ENCODE measurements at places on chromosomes 5 and 9.

DNA sequence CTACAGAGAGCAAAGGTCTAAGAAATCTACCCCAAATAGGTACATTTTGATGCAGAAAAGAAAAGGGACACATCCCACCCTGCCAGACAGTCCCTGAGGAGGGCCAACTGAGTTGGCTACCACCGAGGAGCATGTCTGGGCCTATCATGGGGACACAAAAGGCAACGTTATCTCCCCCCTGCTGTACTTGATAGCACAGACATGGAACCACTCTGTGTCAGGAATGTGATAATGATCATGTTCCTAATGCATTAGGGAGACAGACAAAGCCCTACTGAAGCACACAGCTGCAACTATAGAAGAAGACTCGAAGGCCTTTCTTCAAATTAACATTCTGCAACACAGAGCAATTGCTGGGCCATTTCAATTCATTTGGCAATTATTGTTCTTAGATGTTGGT is 84.5 kb downstream of the ENC1 start:
- H3K27me3 ChIP-seq, result no peaks in the 10 kb centered on the region
- no peaks in the 10 kb centered on the region for H3K4me1 ChIP-seq
- H3K27ac ChIP-seq, result no peak overlapping the region
- no peak for DNase-seq
- no peak overlapping the region for H3K4me3 ChIP-seq

GRCh38 chr5:133902511-133903118 is 65.8 kb downstream of the C5orf15 start:
- H3K4me3 ChIP-seq, result no peak overlapping the region
- H3K36me3 ChIP-seq, result no peaks in the 10 kb centered on the region
- H3K27me3 ChIP-seq, result no peaks in the 10 kb centered on the region
- H3K27ac ChIP-seq, result no peak overlapping the region

GRCh38 chr5:32686799-32687498 is 24.2 kb upstream of the NPR3 start:
- no peak overlapping the region for H3K27ac ChIP-seq
- H3K36me3 ChIP-seq, result no peaks in the 10 kb centered on the region
- H3K27me3 ChIP-seq, result no peaks in the 10 kb centered on the region

DNA sequence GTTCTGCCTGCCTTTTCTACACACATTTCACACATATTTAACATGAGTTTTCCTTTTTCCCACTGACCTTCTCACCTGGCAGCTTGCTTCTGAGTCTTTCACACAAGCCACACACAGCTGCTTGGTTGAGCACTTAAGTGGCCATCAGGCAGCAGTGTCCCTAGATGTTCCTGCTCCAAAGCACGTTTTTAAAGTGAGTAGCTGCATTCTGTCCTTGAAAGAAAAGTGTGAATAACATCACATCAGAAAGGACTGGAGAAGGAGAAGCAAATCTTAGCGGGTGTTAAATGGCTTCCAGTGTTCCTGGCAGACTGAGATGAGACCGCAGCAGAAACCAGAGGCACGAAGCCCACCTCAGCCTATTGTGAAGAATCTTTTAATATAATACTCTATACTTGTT is 209.2 kb upstream of the IRX4 start:
- no peaks in the 10 kb centered on the region for H3K4me1 ChIP-seq
- no peak overlapping the region for H3K4me3 ChIP-seq
- no peak for DNase-seq
- no peaks in the 10 kb centered on the region for H3K27me3 ChIP-seq

GRCh38 chr9:9054354-9054992 is 1254.9 kb upstream of the DMAC1 start:
- no peak for DNase-seq
- H3K27me3 ChIP-seq, result no peaks in the 10 kb centered on the region
- H3K4me1 ChIP-seq, result no peaks in the 10 kb centered on the region
- no peak overlapping the region for H3K4me3 ChIP-seq

- H3K36me3 ChIP-seq, result no peaks in the 10 kb centered on the region
- no peak overlapping the region for H3K4me3 ChIP-seq
- H3K27ac ChIP-seq, result no peak overlapping the region
- H3K4me1 ChIP-seq, result no peaks in the 10 kb centered on the region
- H3K27me3 ChIP-seq, result no peaks in the 10 kb centered on the region
These were observed 80.5 kb downstream of the IRX2 start for GRCh38 chr5:2670940-2671339.

DNA sequence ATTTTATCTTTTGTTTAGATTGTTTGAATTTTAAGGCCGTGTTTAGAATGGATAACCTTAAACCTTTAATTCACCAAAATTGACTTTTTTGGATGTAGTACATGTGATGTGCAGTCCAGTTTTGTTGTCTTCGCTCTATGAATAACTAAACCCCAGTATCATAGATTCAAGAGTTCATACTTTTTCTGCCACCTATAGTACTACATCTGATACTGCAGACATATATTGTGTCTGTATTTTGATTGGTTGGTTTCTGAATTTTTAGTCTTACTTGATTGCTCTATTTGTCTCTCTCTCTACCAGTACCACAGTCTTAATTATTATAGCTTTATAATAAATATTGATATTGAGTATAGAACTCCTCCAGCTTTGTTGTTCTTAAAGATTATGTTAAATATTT is 58.1 kb downstream of the PPIP5K2 start:
- DNase-seq, result no peak
- H3K27me3 ChIP-seq, result no peaks in the 10 kb centered on the region
- H3K4me1 ChIP-seq, result no peaks in the 10 kb centered on the region
- H3K27ac ChIP-seq, result no peak overlapping the region
- H3K4me3 ChIP-seq, result no peak overlapping the region
- H3K36me3 ChIP-seq, result peaks cover 89% of the 10 kb centered on the region

DNA sequence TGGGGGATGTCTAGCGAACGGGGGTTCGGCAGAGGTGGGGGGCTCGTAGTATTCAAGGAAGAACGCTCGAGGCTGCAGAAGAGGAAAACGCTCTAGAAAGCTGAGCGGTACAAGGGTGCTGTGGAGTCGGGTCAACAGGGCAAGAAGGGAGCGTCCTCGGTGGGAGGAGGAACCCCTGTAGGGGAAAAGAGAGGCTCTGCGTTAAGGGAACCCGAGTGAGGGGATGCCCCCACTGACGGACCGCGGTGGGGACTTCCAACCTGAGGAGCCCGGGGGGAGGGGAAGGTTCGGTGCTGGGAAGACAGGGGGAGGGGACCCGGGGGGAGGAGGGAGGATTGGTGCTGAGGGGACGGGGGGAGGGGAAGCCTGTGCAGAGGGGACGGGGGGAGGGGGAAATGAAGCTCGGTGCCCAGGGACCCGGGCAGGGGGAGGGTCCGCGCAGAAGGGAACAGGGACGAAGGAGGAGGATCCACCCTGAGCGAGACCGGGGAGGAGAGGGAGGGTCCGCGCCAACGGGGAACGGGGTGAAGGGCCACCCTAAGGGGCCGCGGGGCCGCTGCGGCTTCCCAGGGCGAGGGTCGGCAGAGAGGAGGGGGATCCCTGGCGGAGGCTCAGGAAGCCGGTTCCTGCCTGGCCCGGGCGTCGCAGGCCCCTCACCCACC is 621 bp downstream of the NR6A1 start:
- peaks cover 43% of the 10 kb centered on the region for H3K27me3 ChIP-seq
- DNase-seq, result no peak
- H3K36me3 ChIP-seq, result no peaks in the 10 kb centered on the region

DNA sequence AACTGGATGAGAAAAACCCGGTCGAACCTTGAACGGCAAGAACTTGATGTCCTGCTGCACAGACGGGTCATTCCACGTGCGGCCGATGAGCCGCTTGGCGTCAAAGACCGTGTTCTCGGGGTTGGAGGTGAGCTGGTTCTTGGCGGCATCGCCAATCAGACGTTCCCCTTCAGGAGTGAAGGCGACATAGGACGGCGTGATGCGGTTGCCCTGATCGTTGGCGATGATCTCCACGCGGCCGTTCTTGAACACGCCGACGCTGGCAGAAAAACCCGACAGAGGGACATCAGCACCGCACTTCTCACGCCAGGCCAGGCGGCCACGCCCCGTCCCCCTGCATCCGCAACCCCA is 519 bp downstream of the HSPA5 start:
- no peaks in the 10 kb centered on the region for H3K27me3 ChIP-seq
- peaks cover 47% of the 10 kb centered on the region for H3K36me3 ChIP-seq
- H3K4me3 ChIP-seq, result peak overlapping the region; percentile 83
- no peak for DNase-seq
- peak overlapping the region; percentile 95 for H3K27ac ChIP-seq

DNA sequence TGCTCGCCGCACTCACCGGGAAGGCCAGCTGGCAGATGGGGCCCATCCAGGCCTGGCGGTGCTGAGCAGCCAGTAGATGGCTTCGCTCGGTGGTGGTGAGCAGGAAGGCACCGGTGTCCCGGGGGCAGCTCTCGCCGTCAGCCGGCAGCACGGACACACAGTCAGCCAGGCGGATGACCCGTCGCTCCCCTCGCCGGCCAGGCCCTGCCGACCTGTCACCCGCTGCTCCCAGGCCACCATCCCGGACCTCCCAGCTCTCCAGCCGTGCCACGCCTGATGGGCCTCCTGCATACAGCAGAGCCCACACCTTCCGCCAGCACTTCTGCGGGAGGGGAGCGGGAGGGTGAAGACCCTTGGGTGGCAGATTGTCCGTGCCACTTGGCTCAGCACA is 1.4 kb downstream of the DOK3 start:
- H3K4me1 ChIP-seq, result no peaks in the 10 kb centered on the region
- H3K27ac ChIP-seq, result peak overlapping the region; percentile 87
- H3K27me3 ChIP-seq, result no peaks in the 10 kb centered on the region
- H3K36me3 ChIP-seq, result peaks cover 29% of the 10 kb centered on the region

GRCh38 chr5:17326600-17327037 is 109.2 kb downstream of the BASP1 start:
- H3K36me3 ChIP-seq, result no peaks in the 10 kb centered on the region
- DNase-seq, result no peak
- H3K4me1 ChIP-seq, result no peaks in the 10 kb centered on the region
- H3K4me3 ChIP-seq, result no peak overlapping the region
- no peaks in the 10 kb centered on the region for H3K27me3 ChIP-seq

GRCh38 chr9:98262056-98262455 is 6.6 kb upstream of the TBC1D2 start:
- H3K27me3 ChIP-seq, result no peaks in the 10 kb centered on the region
- H3K4me1 ChIP-seq, result no peaks in the 10 kb centered on the region
- H3K27ac ChIP-seq, result no peak overlapping the region
- H3K36me3 ChIP-seq, result no peaks in the 10 kb centered on the region
- no peak for DNase-seq

GRCh38 chr9:636931-637591 is 204.4 kb upstream of the DMRT1 start:
- no peaks in the 10 kb centered on the region for H3K27me3 ChIP-seq
- no peaks in the 10 kb centered on the region for H3K4me1 ChIP-seq
- H3K36me3 ChIP-seq, result no peaks in the 10 kb centered on the region

DNA sequence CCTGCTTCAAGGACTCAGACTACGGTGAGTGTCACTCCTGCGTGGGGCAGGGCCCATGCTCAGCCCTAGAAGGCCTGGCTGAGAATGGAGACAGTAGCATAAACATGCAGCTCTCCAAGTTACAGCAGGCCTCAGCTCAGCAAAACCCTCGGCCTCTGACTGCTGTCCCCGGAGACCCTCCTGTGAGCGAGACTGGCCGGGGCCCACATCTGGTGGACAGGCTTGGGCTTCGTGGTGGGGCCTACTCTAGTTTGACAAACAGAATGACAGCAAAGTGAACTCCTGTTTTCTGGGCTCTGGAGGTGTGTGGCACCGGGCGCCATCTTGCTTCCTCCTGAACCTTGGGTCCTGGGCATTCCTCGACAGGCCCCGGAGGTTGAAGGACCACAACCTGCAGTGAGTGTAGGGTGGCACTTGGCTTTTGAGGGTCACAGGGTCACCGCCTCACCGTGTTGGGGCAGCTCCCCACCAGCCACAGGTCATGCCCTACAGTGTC is 97.5 kb downstream of the PHF2 start:
- no peaks in the 10 kb centered on the region for H3K4me1 ChIP-seq
- H3K36me3 ChIP-seq, result peaks cover 43% of the 10 kb centered on the region
- DNase-seq, result peak; percentile 54

- no peak for DNase-seq
- peaks cover 74% of the 10 kb centered on the region for H3K4me1 ChIP-seq
- H3K27ac ChIP-seq, result peak overlapping the region; percentile 87
- H3K27me3 ChIP-seq, result no peaks in the 10 kb centered on the region
These were observed 34.4 kb downstream of the ERGIC1 start for GRCh38 chr5:172868436-172868923.

DNA sequence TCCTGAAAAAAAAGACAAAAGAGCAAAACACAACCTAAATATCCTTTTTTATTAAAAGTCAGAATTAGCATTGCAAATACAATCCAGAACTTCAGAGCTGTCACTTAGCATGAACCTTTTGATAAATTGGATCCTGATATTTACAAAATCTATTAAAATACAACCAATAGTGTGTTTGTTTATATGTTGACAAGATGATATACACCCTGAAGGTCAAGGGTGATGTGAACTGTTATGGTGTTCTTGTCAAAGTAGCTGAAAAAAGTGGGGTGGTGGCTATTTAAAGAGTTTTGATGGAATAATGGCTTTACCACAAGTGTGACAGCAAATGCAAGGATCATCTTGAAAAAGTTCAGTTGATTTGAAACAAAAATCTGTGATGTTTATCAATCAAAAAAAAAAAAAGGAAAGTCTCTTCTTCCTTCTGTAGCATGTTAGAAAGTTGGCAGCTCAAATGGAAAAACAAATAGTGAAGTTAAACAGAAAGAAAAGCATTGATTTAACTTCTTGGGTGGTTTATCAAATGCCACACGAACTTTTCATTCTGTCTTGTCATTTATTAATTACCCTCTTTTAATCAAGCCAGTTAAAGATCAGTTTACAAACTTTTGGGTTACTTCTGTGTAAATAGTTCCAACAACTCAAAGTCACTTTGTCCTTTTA is 44.5 kb downstream of the PRDM6 start:
- no peak for DNase-seq
- no peaks in the 10 kb centered on the region for H3K27me3 ChIP-seq
- H3K27ac ChIP-seq, result no peak overlapping the region
- H3K4me3 ChIP-seq, result no peak overlapping the region

DNA sequence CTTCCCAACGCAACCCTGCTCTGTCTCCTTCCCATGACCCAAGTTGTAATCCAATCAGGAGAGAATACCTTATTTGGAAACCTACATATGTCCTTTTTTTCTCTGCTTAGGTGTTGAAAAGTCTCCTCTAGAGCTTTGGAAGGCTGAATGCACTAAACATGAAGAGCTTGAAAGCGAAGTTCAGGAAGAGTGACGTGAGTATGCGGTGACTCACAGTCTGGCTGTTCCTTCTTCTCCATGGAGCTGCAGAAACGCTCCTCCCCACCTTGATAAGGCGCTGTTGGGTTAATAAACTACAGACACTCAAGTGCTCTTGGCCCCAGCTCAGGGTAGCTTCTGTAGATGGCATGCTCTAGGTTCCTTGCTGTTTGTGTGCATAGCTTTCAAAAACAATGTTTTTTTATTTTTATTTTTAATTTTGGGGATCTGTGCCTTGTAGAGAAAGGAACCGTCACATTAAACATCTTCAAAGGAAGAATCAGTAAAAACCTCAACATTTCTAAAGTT is 30.7 kb downstream of the RAI14 start:
- peak overlapping the region; percentile 67 for H3K27ac ChIP-seq
- DNase-seq, result peak; percentile 75
- H3K27me3 ChIP-seq, result no peaks in the 10 kb centered on the region

DNA sequence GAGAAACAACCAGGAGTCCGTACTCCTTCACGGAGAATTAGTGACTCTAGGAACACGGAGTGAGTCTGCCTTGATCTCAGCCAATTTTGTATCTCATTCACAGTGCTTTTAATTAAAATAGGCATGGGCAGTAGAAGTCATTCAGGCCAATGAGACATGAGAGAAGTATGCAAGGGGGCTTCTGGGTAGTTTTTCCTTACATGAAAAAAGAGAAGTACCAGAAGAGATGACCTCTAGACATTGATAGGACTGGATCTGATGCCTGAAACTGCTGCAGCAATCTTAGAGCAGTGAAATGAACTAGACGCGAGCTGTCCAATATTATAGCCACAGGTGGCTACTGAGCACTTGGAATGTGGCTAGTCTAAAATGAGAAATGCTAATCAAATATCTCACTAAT is 187.7 kb upstream of the TLE4 start:
- H3K4me1 ChIP-seq, result no peaks in the 10 kb centered on the region
- DNase-seq, result no peak
- H3K27me3 ChIP-seq, result no peaks in the 10 kb centered on the region
- no peak overlapping the region for H3K27ac ChIP-seq
